Naive thymus-derived CD4-positive, alpha-beta T cell (primary cell): ENCODE measurements at places on chromosomes 12 and 14.

GRCh38 chr14:75283162-75283832 is 4.7 kb downstream of the FOS start:
- DNase-seq, result no peak

DNA sequence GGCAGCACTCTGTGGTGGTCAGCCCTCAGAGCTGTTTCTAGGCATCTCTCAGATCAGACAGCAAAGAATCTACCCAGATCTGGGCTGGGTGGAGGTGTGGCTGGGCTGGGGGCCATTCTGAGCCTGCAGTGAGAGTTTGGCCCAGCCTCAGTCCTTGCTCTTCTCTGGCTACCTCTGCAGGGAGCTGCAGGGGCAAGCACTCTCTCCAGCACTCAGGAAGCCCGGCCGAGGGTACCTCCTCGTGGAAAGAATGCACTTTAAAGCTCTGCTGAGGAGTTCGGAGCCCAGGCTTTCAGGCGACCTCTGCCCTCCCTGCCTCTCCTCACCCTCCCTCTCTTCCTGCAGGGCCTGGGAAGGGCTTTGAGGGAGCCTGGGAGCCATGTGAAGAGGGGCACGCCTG is 31.2 kb downstream of the IL31 start:
- DNase-seq, result no peak

DNA sequence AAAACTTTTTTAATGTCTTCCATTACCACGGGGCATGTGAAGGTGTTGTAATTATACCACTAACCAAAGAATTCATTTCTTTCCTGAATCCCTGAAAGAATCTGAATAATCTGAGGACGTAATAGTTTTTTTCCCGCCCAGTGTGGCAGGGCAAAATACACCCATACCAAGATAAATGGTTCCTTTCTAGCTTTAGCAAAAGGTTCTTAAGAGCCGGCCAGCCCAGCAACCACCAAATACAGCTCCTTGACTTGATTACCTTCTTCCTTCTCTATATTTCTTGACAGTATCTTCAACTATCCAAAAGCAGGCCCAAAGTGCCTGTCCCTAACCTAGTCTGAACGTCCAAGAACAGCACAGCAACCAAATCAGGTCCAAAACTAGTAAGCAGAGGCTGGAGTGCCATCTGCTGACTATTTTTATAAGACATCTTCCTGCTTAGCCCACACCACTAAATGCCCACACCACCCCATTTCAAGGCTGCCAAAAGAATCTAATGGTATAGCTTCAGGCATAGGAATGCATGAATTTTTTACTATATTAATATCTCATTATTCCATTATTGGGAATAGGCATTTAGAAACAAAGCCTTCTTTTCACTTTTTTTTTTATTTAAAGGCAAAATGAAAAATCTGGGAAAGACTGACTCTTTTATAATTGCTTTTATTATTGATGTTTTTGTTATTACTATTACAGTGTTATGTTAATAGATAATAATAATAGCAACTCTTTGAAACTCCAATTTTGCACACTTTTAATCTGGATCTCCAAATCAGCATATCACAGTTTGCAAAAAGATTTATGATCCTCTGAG is 524.4 kb downstream of the MED13L start:
- no peak for DNase-seq

DNA sequence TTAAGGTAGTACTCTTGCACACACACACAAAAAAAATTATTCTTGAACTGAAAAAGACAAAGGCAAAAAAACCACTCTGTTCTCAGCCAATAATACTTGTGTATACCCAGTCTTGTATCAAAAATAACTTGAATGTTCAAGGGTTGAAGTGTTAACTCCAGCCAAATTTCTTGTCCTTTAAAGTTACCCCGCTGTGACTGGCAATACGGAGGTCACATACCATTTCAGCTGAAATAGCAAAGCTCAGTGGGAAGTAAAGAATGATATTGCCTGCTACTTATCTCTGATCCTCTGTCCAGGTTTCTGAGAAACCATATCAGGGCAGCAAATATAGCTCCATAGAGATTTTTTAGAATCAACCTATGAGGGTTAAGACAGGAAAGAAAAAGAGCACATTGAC is 167.4 kb downstream of the C12orf50 start:
- no peak for DNase-seq

GRCh38 chr12:95701722-95702418 is 88.7 kb downstream of the NTN4 start:
- no peak for DNase-seq

- no peak for DNase-seq
Measured at GRCh38 chr12:91213-91612, 24.6 kb downstream of the IQSEC3 start.

DNA sequence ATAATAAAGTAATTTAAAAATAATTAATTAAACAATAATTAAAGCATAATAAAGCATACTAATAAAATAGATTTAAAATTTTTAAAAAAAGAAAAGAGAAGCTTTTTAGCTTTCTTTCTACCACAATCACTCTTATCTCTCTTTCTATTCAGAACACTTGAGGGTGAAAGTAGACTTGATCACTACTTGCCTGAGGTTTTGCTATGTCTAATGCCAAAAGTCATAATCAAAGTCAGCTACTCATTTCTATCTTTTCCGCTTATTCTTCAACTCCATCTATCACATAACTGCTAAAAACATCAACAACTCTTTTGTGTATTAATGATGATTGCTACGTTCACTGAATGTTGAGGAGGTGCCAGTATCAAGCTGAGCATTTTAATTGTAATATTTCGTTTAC is 202.0 kb upstream of the KRR1 start:
- no peak for DNase-seq
